T-cell (primary cell): ENCODE measurements at places on chromosomes 12 and 14. TPM values are rescaled to one million over a fixed set of nuclear protein-coding genes. Genes with fewer than 3 reads are reported as not detected.

GRCh38 chr14:38992067-38992844, 110.8 kb downstream of the SEC23A start:
- no peak for DNase-seq

DNA sequence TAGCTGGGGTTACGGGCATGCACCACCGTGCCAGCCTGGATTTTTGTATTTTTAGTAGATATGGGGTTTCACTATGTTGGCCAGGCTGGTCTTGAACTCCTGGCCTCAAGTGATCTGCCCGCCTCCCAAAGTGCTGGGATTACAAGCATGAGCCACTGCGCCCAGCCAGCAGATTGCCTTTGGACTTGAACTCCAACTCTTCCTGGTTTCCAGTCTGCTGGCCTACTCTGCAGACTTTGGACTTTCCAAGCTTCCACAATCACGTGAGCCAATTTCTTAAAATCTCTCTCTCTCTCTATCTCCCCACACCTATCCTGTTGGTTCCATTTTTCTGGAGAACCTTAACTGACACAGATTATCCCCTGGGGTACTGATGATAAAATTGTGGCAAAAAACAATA, 55.0 kb downstream of the EMP1 start:
- DNase-seq, result no peak

DNA sequence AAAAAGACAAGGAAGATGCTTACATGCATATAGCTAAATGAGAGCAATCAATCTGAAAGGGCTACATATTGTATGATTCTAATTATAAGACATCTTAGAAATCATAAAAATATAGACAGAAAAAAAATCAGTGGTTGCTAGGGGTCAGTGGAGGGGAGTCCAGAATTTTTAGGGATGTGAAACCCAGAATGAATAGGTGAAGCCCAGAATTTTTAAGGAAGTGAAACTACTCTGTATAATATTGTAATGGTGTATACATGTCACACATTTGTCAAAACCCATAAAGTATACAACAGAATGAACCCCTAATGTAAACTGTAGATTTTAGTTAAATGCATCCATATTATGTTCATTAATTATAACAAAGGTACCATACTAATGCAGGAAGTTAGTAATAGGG, 713.2 kb downstream of the FLRT2 start:
- no peak for DNase-seq

- no peak for DNase-seq
These were observed 55.2 kb downstream of the MAP1LC3B2 start for GRCh38 chr12:116614194-116614915.

SERPINA3 gene
- not detected for total RNA-seq

- peak; percentile 20 for DNase-seq
These were observed 895 bp downstream of the SLC7A8 start for GRCh38 chr14:23182372-23183157.

FAM186B gene
- total RNA-seq, result 0.33 TPM

CMKLR1 gene
- 0.85 TPM for total RNA-seq
